ENCODE measurements at places on chromosomes 12 and 14. TPM values are rescaled to one million over a fixed set of nuclear protein-coding genes. Genes with fewer than 3 reads are reported as not detected.

DNA sequence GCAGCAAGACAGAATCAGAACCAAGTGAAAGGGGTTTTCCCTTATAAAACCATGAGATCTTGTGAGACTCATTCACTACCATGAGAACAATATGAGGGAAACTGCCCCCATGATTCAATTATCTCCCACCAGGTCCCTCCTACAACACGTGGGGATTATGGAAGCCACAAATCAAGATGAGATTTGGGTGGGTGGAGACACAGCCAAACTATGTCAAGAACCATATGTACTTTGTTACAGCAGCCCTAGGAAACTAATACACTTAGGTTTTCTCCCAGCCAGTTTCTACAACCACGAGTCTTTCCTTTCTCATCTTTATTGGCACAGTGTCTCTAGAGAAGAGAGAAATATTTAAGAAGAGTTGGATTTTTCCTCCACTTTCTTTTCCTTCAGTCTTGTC, 72.6 kb downstream of the BTG1 start:
- H3K27me3 ChIP-seq = no peaks in the 10 kb centered on the region
- H3K36me3 ChIP-seq = no peaks in the 10 kb centered on the region
- DNase-seq = no peak
- no peaks in the 10 kb centered on the region for H3K4me1 ChIP-seq
- no peak overlapping the region for H3K27ac ChIP-seq
- no peak overlapping the region for H3K4me3 ChIP-seq

GPR84 gene
- 0.41 TPM for polyA plus RNA-seq

MGP gene
- polyA plus RNA-seq = 119 TPM

DNA sequence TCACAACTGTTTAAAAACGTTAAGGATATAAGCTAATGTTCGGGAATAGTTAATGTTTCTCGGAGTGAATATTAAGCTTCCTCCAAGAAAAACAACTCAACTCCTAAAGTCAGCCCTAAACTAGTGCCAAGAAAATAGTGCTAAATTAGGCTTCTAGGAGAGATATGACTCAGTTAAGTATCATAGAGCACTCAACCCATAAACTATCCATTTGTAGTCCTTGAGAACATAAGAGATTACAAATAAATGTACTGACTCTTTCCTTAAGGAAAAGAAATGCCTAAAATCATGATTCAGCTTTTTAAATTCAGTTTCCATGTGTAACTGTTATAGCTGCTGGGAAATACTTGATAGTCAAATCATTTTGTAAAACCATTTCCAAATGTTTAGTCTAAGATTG, 117.1 kb downstream of the HMGA2 start:
- no peak overlapping the region for H3K4me3 ChIP-seq
- H3K27me3 ChIP-seq = no peaks in the 10 kb centered on the region
- no peak overlapping the region for H3K27ac ChIP-seq
- H3K36me3 ChIP-seq = no peaks in the 10 kb centered on the region
- no peaks in the 10 kb centered on the region for H3K4me1 ChIP-seq

OTUB2 gene
- polyA plus RNA-seq = 5.8 TPM

TMEM229B gene
- 56.0 TPM for polyA plus RNA-seq

SDR39U1 gene
- 88.7 TPM for polyA plus RNA-seq

- DNase-seq = no peak
- H3K27me3 ChIP-seq = peaks cover 18% of the 10 kb centered on the region
- H3K27ac ChIP-seq = no peak overlapping the region
- peak overlapping the region; percentile 1 for H3K4me3 ChIP-seq
These were observed 4.1 kb downstream of the PLXNC1 start for GRCh38 chr12:94152292-94153078.

- H3K36me3 ChIP-seq = no peaks in the 10 kb centered on the region
- peaks cover 54% of the 10 kb centered on the region for H3K4me1 ChIP-seq
- H3K27me3 ChIP-seq = no peaks in the 10 kb centered on the region
These were observed 212.0 kb downstream of the CACNA1C start for GRCh38 chr12:2264651-2265232.

DNA sequence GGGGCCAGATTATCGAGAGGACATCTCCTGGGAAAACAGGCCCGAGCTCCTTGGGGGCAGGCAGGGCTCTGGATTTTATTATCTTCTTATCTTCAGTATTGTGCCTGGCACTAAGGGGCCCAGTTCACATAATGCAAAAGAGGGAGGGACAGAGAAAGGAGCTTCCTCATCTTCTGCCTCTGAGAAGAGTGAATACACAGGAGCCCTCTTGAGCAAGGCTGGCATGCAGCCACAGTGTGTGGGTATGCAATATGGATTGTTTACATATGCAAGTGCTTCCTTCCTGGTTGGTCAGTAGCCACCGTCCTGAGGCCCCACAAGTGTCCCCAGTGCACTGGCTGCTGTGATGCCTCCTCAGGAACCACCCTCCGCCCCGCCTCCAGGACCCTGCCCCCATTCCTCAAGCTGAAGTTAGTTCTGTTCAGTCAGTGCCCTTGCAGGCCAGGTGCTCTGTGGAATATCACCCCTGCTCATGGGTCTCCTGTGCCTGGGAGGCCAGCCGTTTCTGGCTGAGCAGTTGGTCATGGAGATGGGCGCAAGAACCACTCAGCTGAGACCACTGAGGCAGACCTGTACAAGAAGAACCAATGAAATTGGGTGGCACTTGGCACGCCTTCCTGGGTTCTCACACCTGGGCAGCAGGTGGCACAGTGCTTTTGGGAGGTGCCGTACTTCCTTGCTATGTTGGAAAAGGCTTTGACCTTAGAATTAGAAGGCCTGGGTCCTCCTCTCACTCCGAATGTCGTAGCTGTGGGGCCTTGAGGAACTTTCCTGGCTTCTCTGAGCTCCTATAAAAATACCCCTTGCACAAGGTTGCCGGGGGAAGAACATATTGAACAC, 35.1 kb upstream of the ACTN1 start:
- H3K27me3 ChIP-seq = no peaks in the 10 kb centered on the region
- no peaks in the 10 kb centered on the region for H3K36me3 ChIP-seq
- peaks cover 8% of the 10 kb centered on the region for H3K4me1 ChIP-seq
- H3K27ac ChIP-seq = no peak overlapping the region
- no peak overlapping the region for H3K4me3 ChIP-seq

GRIP1 gene
- 25.1 TPM for polyA plus RNA-seq

CCDC198 gene
- polyA plus RNA-seq = 12.1 TPM

DNA sequence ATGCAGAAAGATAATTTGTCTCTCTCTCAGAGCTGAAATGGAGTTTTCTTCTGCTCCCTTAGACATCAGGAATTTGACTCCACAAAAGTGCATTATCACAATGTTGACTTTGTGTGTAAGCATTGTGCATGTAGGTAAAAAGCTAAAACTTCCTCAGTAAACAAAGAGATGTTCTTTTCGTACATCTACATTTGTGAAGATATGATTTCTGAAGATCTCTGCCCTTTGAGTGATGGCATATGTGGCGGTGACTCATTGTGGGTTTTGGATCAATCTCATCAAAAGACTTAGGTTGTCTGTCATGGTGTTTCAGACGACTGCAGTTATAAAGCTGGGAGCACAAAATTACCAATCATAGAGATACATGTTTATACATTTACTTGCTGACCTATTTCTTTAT, 411.4 kb upstream of the LMO3 start:
- DNase-seq = no peak
- H3K27me3 ChIP-seq = no peaks in the 10 kb centered on the region
- no peaks in the 10 kb centered on the region for H3K4me1 ChIP-seq
- no peaks in the 10 kb centered on the region for H3K36me3 ChIP-seq

DNA sequence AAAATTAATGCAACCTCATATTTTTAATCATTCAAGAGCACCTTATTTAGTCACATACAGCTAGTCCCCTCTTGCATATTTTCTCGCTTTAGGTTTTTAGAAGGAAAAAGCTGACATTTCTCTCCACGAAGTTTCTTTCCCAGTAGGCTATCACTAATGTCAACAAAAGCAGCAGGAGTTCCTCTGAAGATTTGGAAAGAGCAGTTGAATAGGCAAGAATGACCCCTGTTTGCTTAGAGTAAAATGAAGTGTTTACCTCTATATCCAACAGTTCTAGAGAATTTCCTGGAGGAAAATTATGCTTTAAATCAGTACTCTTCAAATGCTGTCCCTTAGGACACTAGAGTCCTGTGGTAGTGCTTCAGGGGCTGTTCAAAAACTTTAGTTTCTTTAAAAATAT, 188.1 kb upstream of the PRKD1 start:
- no peaks in the 10 kb centered on the region for H3K4me1 ChIP-seq
- no peaks in the 10 kb centered on the region for H3K27me3 ChIP-seq
- H3K36me3 ChIP-seq = no peaks in the 10 kb centered on the region
- no peak overlapping the region for H3K4me3 ChIP-seq
- DNase-seq = no peak

DNA sequence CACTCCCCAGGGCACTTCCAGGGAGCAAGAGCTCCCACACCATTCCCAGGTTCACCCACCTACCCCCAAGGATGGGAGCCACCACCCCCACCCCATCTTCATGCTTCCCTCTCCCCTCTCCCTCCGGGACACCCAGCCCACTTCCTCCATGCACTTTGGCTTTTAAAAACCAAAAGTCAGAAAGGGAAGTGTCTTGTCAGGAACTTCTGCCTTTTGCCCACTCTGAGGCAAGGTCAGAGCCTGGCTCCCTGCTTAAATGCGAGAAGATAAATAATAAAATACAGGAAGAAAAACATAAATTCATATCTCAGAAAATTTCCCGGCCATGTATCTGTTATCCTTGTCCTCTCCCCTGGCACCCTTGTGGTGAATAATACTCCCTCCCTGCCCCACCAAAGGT, 81.6 kb downstream of the PTGER2 start:
- no peak overlapping the region for H3K4me3 ChIP-seq
- DNase-seq = no peak
- H3K36me3 ChIP-seq = no peaks in the 10 kb centered on the region
- H3K4me1 ChIP-seq = no peaks in the 10 kb centered on the region
- H3K27ac ChIP-seq = no peak overlapping the region

SERPINA10 gene
- polyA plus RNA-seq = 0.13 TPM

DNA sequence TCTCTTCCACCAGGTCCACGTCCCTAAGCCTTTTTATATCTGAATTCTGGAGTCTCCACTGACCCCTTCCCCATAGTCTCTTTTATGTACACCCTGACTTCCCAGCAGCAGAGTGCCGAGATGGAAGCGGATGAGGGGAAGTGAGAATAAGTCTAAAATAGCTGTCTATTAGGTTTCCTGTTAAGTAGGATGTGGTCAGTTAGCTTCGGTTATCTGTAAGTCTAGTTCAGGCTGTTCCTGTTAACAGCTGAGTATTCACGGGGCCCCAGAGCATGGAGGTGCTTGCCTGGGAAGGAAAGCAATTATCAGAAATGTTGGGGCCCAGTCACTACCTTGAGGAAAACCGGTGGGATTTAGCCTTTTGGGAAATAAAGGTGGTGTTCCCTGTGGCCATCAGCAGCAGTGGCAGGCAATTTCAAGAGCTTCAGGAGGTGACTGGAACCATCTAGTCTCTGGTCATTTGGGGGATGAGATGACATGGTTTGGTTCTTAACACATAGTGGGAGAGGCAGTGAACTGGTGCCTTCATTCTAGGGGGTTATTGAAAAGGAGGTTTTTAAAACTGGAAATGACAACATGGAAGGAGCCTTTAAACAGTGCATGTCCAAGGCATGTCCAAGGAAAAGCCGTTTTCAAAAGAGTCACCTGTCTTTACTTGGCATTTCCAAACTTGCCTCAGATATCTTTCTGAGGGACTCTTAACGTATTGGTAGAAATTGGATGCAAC, 21.8 kb downstream of the CHST11 start:
- H3K36me3 ChIP-seq = no peaks in the 10 kb centered on the region
- DNase-seq = no peak
- no peaks in the 10 kb centered on the region for H3K27me3 ChIP-seq
- H3K4me3 ChIP-seq = no peak overlapping the region
- H3K27ac ChIP-seq = no peak overlapping the region
- peaks cover under 1% of the 10 kb centered on the region for H3K4me1 ChIP-seq

C12orf54 gene
- 1.1 TPM for polyA plus RNA-seq

GRCh38 chr12:117142094-117142493, 42.9 kb upstream of the TESC start:
- peaks cover 17% of the 10 kb centered on the region for H3K36me3 ChIP-seq
- H3K4me1 ChIP-seq = peaks cover 10% of the 10 kb centered on the region
- no peak for DNase-seq
- H3K27ac ChIP-seq = no peak overlapping the region
- H3K27me3 ChIP-seq = no peaks in the 10 kb centered on the region
- no peak overlapping the region for H3K4me3 ChIP-seq

DNA sequence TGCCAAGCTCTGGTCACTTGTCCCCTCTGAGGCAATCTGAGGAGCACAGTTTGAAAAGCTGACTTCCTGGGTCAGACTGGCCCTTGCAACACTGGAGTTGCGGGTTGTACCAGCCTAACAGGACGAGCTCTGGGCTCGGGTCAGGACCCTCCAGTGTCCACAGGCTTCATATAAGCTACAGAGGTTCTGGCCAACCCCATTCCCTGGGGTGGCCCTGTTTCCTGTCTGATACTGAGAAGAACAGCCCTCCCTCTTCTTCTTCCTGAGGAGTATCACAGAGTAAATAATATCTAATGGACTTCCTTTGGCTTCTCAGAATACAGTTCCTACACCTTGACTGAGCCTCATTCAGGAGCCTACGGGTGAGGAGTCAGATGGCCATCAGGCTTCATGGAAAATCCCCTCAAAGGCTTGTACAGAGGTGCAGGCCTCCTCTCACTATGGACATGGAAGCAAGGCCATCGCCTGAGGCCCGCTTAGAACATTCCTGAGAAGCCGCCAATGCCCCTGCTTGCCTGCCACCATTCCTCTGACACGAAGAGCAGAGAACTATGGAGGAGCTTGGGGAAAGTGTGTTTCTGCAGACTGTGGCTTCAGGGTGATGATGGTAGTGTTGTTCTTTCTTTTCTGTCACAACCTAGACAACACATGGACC, 28.5 kb upstream of the ANO2 start:
- no peak for DNase-seq
- H3K4me1 ChIP-seq = no peaks in the 10 kb centered on the region
- no peak overlapping the region for H3K4me3 ChIP-seq
- H3K27me3 ChIP-seq = no peaks in the 10 kb centered on the region
- H3K36me3 ChIP-seq = no peaks in the 10 kb centered on the region

GRCh38 chr12:83796531-83796930, 1109.8 kb downstream of the TMTC2 start:
- H3K4me1 ChIP-seq = no peaks in the 10 kb centered on the region
- no peaks in the 10 kb centered on the region for H3K27me3 ChIP-seq
- no peaks in the 10 kb centered on the region for H3K36me3 ChIP-seq
- DNase-seq = no peak
- H3K27ac ChIP-seq = no peak overlapping the region
- no peak overlapping the region for H3K4me3 ChIP-seq

DNA sequence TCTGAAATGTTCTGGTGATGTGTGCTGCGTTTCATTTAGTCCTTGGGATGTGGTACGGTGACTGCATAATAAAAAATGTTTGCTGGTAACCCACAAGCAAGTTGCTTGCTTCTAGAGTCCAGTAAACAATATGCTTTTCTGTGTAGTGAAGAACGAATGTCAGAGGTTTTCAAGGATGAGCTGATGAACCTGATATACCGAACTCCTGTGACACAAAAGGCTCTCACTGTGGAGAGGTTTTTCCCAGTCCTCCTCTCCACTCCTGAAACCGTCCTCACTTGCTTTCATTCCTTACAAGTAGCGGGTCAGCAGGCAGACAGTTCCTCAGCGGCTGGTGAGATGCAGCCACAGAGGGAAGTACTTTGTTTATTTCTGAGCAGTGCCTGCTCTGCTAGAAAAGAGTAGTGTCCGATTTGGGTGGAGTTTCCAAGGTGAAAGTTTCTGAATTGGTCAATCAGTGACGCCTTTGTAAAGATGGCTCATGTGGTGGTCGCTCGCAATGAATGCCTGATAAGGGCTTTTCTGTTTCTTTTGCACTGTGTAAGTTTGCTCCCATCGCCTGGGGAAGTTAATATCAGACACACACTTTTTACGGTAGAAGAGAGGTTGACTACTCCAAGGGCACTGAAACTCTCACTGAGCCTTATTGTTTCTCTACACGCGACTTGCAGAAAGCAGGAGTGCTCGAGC, 3.0 kb downstream of the ETV6 start:
- H3K27me3 ChIP-seq = no peaks in the 10 kb centered on the region
- no peaks in the 10 kb centered on the region for H3K36me3 ChIP-seq
- peak overlapping the region; percentile 82 for H3K27ac ChIP-seq
- H3K4me1 ChIP-seq = peaks cover 13% of the 10 kb centered on the region
- no peak for DNase-seq
- H3K4me3 ChIP-seq = peak overlapping the region; percentile 29

Measured in spinal cord (tissue), 10 donors.